MM.1S (cell line): ENCODE measurements at places on chromosomes 7 and 10.

- no peak for DNase-seq
These were observed 54.0 kb upstream of the CACUL1 start for GRCh38 chr10:118808601-118809356.

DNA sequence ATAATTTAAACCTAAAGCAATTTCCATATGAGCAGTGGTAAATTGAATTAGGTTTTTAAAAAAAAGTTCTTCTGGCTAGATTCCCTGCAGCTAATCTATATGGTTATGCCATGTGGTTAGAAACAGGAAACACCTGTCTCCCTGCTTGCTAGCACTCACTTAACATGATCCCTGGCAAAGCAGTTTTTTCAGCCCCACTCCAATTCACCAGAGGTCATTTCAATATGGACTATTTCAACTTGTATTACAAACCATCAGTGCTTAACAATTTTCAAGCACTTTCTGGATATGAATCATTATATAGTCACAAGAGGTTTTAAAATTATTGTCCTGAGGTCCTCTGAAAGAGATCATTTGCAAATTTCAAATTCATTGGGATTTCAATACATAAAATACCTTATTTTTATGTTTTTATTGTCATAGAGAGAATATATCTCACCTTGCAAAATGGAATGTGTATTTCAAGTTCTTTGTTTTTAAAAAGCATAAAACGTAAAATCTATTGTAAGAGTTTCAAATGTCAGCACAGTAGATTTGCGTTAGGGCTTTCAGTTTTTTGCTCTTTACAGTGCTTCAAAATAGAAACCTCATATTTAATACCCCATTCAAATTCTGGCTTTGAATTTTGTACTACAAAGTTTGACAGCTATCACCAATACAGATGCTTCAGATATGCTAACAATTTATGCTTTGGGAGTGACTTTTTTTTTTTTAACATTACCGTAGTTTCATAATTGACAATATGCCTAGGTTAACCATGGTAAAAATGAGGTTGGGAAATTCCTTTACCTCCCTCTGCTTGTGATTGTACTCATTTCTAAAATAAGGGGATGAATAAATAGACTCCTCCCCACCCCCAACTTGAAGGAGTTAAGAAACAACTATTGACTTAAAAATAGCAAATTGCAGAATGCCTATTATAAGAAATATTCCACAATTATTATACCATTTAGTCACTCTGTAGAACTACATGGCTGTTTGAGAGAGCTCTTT is 117.5 kb upstream of the HGF start:
- DNase-seq = peak; percentile 82

GRCh38 chr10:75035975-75036708 is 75.3 kb upstream of the SAMD8 start:
- no peak for DNase-seq

DNA sequence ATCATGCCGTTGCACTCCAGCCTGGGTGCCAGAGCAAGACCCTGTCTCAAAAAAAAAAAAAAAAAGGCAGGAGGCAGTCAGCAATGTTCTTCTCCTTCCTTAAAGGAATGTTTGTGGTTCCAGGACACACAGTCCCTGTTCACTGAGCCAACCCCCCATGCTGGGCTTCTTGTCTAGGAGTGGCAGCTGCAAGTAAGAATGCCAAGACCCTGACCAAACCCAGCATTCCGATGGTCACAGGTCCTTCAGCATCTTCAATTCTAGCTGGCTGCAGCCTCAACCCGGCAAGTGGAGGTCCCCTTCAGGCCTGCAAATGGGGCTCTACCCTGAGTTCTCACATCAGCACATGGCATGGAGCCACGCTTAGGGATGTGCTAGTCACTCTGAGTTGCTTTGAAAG is 38.2 kb upstream of the CUX1 start:
- no peak for DNase-seq

- DNase-seq = no peak
These were observed 33.1 kb downstream of the NAPEPLD start for GRCh38 chr7:103115771-103116170.

- no peak for DNase-seq
These were observed 275.4 kb upstream of the PFKP start for GRCh38 chr10:2791774-2792443.

GRCh38 chr7:40221836-40222235 is 87.0 kb downstream of the SUGCT start:
- no peak for DNase-seq

- DNase-seq = no peak
These were observed 20.6 kb upstream of the PDCD4 start for GRCh38 chr10:110851020-110851612.

DNA sequence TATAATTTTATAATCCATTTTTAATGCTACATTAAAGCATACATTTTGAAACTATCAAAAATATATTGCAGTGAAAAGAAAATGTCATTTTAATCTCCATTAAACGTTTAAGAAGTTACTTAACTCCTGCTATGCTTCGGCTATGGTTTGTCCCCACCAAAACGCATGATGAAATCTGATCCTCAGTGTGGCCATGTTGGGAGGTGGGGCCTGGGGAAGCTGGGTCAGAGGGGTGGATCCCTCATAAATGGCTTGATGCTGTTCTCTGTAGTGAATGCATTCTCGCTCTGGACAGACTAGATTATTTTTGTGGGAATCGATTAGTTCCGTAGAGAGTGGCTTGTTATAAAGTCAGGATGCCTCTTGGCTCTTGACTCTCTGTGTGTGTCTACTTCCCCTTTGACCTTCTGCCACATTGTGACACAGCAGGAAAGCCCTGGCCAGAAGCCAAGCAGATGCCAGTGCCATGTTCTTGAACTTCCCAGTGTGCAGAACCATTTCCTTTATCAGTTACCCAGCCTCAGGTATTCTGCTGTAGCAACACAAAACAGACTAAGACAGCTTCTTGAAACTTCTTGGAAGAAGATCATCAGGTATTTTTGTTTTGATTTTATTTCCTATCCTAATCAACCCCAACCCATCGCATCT is 77.8 kb downstream of the TCERG1L start:
- no peak for DNase-seq

DNA sequence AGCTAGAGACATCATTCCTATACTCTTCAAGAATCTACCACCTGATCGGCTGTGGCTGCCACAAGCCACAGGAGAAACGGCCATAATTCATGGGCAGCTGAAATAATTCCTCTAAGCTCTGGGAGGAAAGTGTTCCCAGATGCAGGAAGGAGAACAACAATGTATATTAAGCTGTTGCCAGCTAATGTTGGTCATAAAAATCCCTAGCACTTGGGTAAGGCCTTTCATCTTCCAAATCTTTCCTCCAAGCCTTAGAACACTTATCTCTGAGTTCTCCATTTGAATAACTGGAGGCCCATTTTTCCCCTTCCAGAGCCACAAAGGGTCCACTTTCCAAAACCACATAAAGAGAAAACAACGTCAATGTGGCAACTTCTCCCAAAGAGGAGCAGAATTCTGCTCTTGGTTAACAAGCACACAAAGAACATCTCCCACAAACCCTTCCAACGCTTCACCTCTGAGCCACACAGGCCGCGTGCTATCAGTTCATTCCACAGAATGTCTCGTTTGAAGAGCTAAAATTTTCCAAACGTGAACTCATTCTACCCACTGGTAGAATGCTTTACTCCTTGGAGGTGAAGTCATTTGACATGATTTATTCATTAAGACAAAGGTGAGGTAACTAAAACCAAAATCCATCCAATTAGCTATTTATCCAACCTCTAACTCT is 11.2 kb downstream of the KCNMA1 start:
- no peak for DNase-seq

DNA sequence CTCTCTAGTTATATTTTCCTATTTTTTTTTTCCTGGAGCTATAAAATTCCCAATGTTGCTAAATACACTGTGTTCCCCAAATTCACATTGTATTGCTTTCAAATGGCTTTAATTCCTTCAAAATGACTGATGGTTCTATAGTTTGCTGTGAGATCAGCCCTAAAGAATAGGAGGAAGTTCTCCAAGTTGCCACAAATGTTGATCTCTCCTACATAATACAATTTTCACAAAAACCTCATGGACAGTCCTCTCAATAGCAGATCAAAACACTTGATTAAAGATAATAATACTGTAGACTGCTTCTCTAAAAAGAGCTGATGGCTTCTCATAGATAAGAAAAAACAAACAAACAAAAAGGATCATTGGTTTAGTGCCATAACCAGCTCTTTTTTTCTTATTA is 97.8 kb upstream of the CAV2 start:
- no peak for DNase-seq
